ENCODE measurements at places on chromosomes 7 and 10.

GRCh38 chr10:44828508-44829142 lies 82.5 kb upstream of the TMEM72 start:
- no peak for DNase-seq

DNA sequence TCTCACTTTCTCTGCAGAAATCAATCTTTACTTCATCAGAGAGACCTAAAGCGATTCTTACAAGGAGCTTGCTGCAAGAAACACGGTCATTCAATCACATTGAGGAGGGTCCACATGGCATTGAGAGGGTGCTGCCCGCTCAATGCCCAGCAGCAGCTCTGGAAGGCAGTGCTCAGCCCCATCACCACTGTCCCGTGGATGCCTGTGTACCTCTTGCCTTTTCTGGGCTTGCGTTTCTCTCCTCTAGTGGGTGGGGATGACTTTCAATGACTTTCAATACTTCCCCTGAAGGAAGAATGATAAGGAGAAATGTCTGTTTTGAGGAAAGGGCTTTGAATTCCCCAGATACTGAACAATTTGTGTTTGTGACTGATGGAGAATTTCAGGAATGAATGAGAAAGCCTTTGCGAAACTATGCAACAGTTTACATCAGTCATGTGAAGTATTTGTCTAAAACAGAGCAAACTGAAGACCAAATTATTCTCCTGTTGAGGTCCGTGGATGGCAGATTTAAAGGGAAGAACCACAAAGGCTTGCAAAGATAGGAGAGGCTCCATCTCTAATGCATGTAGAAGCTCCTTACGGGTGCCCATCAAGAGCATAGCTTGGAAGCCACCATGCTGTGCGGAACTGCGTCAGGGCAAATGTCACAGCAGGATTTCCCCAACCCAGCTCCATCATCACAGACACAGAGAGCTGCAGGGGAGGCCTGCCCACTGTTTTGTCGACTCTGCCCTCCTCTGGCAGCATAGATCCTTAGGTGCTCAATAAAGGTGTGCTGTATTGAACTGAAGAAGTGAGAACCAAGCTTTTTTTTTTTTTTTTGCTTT lies 6.6 kb upstream of the ZNF22 start:
- no peak for DNase-seq

- DNase-seq = no peak
Measured at GRCh38 chr10:12750526-12751201, 250.8 kb downstream of the CCDC3 start.

DNA sequence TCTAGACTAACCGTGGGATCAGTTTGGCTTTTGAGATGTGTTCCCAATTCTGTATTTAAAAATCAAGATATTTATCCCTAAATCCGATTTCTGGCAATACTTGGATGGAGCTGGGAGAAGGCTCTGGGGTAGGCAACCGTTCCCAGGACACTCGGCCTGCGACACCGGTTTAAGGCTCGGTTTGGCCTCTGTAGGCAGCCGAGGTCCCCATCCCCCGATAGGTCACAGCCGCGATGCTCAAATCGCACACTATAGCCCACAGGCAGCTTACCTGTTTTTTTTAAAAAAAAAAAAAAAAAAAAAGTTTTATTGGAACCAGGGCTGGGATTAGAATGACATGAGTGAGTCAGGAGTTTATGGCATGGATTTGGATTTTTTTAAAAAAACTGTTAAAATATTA lies 729 bp upstream of the TAF3 start:
- no peak for DNase-seq

GRCh38 chr7:37815671-37816371 lies 32.6 kb upstream of the NME8 start:
- DNase-seq = no peak

DNA sequence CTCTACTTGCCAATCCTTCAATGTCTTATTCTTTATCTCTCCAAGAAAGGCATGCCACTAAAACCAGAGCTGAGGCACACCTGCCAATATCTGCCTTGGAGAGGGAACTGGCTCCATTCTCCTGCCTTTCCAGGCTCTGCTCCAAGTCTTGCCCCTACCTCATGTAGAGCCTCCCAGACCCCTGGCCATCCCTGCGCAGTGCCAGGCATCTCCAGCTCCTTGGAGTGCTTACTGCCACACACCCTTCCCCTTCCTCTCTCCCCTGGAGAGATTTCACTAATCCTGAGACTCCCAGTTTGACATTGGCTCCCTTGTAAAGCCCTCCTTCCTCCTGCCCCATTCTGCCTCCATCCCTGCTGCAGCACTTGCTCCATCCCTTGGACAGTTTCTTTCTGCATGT lies 255.2 kb upstream of the ZMIZ1 start:
- no peak for DNase-seq

- DNase-seq = no peak
Measured at GRCh38 chr7:36929791-36930190, 205.5 kb upstream of the AOAH start.

- no peak for DNase-seq
Measured at GRCh38 chr10:1360558-1361164, 304.5 kb downstream of the WDR37 start.

GRCh38 chr7:17907014-17907413 lies 33.3 kb downstream of the SNX13 start:
- no peak for DNase-seq

DNA sequence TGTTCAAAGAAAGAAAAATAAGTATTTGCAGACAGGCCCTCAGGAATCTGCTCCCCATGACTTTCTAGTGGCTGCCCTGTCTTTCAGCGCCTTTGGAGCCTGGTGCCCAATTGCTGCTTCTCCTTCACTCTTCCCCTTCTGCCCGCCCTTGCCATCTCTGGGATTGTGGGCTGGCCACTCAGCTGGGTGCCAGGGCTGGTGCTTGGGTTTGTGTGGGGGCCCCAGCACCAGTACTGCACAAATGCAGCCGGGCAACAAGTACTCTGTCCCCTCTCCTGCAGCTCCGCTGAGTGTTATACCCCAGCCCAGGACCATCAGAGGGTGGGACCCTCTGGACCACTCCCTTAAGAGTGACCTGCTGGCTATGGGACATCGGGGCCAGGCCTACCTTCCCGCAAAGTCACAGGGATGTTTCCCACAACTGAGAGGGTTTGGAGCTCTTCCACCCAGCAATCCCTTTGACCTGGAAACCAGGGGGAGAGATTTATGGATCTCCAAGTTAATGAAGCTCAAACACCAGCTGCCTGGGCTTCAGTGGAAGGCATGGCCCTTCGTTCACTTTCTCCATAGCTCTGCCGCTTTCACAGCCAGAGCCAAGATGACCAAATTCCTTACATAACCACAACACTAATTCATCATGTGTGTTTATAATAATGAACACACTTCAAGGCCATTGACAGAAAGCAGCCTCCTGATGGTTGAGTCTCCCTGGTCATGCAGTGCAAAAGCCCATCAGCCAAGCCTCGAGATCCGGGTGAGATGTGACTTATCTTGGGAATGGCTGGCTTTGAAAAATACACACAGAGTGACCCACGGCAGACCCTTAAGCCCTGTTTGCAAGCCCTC lies 313.9 kb upstream of the ZNF32 start:
- DNase-seq = no peak

- no peak for DNase-seq
Measured at GRCh38 chr7:143171697-143172096, 11.5 kb upstream of the TAS2R39 start.

DNA sequence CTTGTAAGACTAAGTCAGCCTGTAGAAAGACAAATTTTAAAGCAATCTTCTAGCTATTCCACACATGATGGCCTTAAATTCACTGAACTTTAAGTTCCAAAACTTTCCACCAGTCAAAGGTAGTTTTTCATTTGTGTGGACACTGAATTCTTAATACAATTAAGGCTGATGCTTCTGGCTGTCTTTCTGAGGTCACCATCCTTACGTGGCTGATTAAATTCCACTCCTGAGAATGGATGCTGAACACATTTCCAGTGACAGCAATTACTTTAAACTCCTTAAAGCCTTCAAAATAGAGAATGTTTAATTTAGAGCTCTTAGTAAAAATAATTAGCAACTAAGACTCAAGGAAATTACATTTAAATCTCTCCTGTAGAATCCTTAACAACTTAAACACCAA lies 142.6 kb upstream of the COL1A2 start:
- no peak for DNase-seq

DNA sequence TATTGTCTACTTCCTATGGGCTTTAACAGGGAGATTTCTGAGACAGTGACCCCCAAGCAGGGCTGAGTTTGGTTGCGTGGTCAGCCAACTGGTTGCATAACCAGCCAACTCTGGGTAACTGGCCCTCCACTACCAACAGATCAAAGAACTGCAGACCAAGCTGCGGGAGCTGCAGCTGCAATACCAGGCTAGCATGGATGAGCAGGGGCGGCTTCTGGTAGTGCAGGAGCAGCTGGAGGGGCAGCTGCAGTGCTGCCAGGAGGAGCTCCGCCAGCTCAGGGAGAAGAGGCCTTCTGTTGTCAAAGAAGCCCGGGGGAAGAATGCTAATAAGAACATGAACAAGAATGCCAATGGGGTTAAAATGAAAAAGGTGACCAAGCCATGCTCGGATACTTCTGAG lies 15.7 kb upstream of the FLNC start:
- no peak for DNase-seq

DNA sequence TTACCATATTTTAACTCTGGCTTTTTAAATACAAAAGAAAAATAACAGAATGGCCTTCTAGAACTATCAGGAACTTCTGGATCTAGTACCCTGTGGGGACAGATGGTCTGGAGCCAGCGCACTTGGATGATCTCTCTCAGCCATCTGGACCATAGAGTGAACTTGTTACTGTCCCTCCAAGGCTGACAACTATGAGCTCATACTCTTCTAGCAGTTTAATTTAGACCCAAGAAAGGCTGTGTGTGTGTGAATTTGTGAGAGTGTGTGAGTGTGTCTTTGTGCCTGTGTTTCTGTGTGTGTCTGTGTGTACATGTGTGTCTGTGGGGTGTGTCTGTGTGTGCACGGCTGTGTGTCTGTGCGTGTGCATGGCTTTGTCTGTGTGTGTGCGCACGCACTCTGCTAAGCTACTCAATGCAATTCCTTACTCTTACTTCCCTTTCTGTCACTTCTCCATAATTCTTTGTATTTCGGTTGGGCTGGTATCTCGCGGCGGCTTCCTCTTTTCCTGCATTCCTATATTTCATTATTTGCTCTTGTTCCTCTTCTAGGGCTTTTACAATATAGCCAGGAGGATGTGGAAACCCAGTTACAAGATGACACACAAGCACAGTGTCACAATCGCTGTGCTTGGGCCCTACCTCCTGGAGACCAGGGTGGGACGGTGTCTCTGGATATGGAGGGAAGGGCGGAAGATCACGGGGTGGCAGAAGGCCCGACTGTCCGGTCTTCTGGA lies 51.9 kb downstream of the IKZF1 start:
- no peak for DNase-seq

DNA sequence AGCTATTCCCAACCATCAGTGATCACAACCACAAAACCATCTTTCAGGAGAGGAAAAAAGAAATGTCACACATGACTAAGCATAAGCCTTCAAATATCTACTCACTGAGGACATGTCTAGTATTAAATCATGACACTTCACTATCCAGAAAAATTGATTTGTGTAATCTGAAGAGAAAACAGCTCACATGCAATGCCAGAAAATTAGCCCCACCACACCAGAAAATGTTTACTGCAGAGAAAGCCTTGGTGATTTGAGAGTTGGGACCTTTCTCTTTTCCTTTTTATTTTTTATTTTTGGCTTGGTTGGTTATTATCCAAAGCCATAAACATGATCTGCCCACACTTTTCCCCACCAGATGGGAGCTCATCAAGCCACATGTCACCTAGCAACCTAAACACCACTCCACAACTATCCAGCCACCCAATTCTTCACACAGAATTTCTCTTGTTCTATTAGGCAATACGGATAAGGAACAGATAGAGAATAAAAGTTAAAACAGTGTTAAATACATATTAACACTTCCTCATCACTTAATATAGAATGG lies 3.1 kb downstream of the PARD3 start:
- DNase-seq = no peak

- DNase-seq = no peak
Measured at GRCh38 chr10:82266438-82266837, 391.4 kb downstream of the NRG3 start.

DNA sequence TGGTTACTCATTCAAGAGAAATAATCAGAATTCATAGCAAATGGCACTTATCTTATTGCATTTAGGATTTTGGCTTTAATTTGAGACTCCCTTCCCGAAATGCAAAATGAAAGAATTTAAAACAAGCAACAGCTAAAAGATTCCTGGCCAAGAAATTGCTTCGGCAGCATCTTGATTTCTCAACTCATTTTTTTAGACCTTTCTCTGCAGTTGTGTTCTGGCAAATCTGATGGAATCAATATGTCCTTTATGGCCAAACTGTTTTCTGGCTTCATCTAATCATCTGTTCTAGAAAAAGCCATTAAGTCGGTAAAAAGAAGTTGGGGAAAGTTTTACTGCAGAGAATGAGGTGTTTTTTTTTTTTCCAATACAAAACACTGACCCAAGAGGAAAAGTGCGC lies 172.1 kb downstream of the SLC16A9 start:
- no peak for DNase-seq

DNA sequence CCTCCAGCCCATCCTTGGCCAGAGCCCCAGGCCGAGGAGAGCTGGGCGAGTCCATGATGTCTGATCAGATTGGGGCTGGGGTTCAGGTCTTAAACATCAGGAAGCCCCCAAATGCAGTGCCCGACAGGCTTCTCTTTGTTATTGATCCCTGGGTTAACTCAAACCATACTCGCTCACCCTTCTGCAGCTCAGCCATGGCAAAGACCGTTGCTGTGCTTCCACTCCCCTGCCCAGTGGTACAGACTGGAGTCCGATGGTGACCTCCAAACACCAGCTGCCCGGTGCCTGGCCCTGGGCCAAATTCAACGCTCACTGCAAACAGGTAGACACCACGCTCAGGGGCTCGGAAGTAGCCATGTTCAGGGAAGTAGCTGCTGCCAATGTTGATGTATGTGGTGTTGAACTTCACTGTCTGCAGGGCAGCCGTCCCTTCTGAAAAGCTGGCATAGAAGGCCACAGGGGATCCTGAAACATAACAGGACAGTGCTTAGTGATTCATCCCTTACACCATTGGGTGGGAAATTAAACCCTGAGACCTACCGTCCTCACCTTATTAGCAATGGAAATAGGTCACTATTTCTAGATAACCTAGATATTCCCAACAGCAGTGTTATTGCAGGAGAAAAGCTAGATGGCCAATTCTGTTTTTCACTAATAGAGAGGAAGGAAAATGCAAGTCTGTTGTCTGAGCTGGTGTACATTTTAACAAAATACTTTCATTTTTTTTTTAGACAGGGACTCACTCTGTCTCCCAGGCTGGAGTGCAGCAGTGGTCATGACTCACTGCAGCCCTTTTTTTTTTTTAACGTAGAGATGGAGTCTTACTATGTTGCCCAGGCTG lies 20.5 kb downstream of the MMRN2 start:
- DNase-seq = no peak

GRCh38 chr10:28253169-28253785 lies 49.6 kb downstream of the MPP7 start:
- DNase-seq = no peak
